Stimulated activated CD4-positive, alpha-beta T cell treated with anti-CD3 and anti-CD28 coated beads, Interleukin-2, amount 100 ng/mL, for 48 hours (primary cell): ENCODE measurements at places on chromosomes 2 and 18.

GRCh38 chr2:100731535-100731981 is 88.4 kb upstream of the NPAS2 start:
- DNase-seq, result no peak

DNA sequence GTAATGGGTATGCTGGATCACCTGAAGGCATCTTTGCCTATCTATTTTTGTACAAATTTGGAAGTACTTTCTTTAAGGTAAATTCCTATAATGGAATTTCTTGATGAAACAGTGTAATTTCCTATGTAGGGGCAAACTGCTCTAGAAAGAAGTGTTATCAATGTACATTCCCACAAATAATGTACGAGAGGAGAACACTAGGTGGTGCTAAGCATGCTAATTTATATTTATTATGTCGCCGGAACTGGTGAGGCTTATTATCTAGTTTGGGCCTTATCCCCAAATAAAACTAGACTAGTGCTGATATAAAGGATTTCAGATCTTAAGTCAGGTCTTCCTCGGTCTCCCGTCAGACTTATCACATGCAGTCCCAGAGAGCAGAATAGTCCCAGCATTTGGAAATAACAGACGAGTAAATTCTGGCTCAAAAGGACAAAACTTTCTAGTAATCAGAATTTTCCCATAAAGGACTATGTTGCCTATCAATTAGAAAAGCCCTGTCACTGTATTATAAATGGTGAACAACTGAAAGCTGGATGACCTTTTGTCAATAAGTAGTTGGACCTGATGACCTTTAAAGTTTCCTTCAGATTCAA is 86.9 kb upstream of the RBBP8 start:
- no peak for DNase-seq

GRCh38 chr2:231371430-231372054 is 24.0 kb upstream of the B3GNT7 start:
- no peak for DNase-seq

DNA sequence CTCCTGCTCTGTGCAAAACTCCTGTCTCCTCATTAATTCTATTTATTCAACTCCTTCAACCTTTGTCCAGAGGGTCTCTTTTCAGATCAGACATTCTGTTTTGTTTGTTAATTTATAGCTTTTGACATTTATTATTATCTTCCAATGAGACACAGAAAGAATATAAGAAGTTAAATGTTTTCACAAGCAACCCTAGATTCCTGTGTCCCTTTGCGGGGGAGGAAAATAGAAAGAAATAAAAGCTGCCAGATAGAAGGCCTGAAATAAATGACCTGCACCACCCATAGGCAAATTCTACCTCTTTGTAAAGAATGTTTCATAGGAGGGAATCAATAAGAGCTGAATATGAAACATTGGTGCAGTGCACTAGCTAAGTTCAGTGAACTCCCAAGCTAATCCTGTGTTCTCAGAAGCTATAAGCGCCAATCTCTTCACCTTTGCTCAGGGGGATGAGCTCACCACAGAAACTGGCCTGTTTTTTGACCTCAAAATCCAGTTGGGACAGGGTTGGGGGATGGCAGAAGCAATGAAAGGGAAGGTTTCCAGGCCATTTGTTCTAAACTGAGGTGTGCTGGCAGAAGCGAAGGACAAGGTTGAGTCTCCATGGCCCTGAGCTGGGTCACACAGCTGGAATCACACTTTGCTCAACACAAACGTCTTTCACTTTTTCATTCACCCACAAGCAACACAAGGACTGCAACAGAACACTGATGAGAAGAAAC is 258.6 kb downstream of the NRXN1 start:
- DNase-seq, result no peak

DNA sequence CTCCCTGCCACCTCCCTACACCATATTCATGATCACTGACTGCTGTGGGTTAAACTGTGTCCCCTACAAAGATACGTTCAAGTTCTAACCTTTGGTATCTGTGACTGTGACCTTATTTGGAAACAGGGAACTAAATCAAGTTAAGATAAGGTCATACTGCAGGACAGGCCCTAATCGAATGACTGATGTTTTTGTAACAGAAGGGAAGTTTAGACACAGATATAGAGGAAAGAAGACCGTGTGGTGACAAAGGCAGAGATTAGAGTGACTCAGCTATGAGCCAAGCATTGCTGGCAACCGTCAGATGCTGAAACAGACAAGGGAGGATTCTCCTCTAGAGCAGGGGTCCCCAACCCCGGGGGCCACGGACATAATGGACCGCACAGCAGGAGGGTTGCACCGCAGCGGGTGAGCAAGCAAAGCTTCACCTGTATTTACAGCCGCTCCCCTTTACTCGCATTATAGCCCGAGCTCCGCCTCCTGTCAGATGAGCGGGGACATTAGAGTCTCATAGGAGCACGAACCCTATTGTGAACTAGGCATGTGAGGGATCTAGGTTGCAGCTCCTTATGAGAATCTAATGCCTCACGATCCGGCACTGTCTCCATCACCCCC is 28.9 kb upstream of the RNF152 start:
- no peak for DNase-seq

GRCh38 chr2:215507136-215507535 is 71.3 kb upstream of the FN1 start:
- no peak for DNase-seq

- peak; percentile 48 for DNase-seq
These were observed 2.4 kb upstream of the HOXD12 start for GRCh38 chr2:176096986-176097819.

- peak; percentile 15 for DNase-seq
These were observed 4.6 kb downstream of the PPP1R7 start for GRCh38 chr2:241154915-241155314.

DNA sequence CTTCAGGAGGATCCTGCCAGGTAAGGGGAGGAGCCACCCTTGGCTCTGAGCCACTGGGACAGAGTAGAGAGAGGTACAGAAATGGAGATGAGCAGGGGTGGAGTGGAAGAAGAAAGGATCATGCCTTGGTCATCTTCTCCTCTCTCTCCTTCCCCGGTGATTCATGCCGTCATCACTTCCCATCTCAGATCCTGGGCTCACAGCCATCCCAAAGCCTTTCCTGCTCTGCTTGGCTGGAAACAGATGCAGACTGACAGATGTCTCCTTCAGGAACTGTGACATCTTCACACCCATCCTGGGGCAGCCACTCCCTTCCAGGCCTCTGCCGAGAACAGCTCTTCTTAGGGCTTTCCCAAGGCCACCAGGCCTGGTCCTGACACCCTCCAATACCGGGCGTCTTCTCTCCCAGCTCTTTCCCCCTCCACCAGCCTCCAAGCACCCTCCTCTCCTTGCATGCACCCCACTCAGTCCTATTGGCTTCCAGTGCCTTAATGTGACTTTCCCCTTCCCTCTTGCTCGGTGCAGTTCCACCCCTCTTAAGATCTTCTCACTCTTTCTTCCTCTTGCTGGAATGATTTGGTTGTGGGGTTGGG is 58.3 kb upstream of the TNP1 start:
- no peak for DNase-seq

DNA sequence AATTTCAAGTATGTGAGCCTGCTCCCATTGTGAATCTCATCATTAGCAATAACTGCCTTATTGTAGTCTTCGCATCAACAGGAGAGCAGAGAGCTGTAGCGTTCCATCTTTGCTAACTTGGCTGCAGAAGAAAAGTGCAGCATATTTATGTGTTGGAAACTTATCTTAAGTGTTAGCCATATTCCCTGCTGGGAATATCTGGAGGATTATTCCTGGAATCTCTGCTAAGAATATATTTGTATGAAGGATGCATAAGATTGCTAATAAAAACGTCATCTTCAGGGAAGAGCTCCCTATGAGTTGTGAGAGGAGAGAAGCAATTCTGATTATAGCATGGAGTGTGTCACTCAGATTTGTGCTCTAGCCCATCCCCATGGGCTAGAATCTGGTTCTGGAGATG is 115.1 kb upstream of the REG3G start:
- DNase-seq, result no peak

GRCh38 chr2:102070058-102070642 is 72.4 kb upstream of the IL1R1 start:
- DNase-seq, result no peak

GRCh38 chr18:9418047-9418690 is 57.1 kb upstream of the RALBP1 start:
- no peak for DNase-seq

DNA sequence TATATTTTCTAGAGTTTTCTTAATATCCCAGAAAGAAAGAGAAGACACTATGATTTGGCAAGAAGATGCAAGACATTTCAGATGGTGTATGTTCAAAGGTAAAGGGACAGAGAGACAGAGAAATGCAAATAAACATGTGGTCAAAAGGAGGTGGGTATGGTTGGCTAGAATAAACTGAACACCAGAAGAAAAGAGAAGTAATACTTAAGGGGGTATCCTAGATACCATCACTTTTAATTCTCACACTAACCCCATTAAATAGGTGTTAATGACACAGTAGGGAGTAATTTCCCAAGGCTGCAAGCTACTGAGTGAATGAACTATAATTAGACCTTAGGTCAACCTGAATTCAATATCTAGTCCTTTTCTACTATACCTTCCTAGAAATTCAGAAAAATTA is 111.2 kb upstream of the CD226 start:
- DNase-seq, result no peak

GRCh38 chr2:191692502-191693115 is 14.7 kb downstream of the NABP1 start:
- no peak for DNase-seq

DNA sequence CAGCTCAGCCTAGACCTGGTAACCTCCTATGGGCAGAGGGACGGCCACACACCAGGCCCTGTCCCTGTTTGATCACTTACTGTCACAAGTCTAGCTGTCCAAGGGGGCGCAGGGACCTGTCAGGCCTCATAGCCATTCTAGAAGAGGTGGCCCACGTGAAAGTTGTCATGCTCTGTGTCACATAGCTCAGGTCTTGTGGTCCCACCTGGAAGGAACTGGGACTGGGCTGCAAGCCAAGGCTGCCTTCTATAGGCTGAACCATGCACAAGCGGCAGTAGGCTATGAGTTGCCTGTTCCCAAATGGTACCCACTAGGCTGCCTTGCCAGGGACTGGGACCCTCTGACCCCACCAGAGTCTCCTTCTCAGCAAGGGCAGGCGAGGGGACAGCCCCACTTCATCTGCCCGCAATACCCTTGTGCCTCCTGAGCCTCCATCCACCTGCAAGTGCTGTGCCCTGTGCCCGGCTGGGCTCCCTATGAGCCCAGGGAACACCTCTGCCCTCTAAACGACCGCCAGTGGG is 177.5 kb downstream of the ANAPC1 start:
- DNase-seq, result no peak

DNA sequence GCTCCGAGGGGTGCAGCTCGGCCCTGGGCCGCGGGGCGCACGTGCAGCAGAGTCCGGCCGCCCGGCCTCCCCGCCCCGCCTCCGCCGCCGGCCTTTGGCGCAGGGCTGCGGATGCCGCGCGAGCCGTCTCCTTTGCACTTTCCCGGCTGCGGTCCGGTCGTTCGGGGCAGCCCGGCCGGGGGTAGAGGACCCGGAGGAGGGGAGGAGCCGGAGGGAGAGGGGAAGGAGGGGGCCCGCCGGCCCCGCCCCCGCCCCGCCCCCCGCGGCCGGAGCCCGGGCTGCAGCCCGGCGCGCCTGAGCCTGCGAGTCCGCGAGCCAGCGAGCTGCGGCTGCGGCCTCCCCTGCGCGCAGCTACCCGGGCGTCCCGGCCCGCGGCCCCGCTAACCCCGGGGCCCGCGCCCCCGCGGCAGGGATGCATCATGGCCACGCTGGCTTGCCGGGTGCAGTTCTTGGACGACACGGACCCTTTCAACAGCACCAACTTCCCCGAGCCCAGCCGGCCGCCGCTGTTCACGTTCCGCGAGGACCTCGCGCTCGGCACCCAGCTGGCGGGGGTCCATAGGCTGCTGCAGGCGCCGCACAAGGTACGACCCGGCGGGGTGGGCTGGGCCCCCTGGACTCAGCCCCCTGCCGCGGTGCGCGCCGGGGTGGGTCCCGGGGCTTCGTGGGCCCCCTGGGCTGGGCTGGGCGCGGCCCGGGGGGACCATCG is at the start of gene FHOD3:
FHOD3 (plus strand) TSS at position 297 of the 709 bp plus-strand sequence; CDS start at position 420, 123 bp downstream.
- peak; percentile 4 for DNase-seq

- no peak for DNase-seq
These were observed 322.3 kb downstream of the TSN start for GRCh38 chr2:122077771-122078170.

DNA sequence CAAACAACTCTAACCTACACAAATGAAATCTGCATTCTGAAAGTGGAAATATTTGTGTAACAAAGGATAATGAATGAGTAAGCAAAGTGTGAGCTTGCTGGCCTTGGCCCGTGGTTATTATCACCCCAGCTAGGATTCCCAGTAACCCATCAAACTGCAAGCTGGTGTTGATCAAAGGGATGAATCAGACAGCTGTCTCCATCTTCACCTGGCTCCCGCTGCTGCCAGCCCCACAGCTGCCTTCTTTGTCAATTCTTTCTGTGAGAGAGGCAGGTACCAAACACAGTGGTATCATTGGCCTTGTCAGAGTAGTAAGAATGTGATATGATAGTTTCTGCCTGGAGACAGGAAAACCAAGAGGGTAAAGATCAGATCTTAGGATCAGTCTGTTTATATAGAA is 25.2 kb upstream of the RGPD4 start:
- no peak for DNase-seq

- DNase-seq, result no peak
These were observed 531.2 kb upstream of the VRK2 start for GRCh38 chr2:57515366-57515765.

GRCh38 chr2:217107480-217107879 is 247.6 kb upstream of the TNP1 start:
- DNase-seq, result no peak

DNA sequence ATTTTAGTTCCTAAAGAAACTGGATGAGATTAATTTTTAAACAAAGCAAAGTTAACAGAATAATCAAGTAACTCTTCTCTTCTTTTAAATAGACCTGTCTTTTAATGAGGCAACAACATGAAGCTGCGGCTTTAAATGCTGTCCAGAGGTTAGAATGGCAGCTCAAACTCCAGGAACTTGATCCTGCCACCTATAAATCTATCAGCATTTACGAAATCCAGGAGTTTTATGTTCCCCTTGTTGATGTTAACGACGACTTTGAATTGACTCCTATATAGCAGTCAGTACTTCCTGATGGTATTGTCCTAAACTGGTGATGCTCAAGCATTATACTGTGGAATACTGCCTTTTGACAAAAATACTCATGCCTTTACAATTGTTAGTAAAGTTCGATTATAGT is 53.7 kb upstream of the TWSG1 start:
- DNase-seq, result no peak

GRCh38 chr18:579238-579637 is 942 bp upstream of the CETN1 start:
- no peak for DNase-seq
